ENCODE measurements at places on chromosomes 11 and 22.

DNA sequence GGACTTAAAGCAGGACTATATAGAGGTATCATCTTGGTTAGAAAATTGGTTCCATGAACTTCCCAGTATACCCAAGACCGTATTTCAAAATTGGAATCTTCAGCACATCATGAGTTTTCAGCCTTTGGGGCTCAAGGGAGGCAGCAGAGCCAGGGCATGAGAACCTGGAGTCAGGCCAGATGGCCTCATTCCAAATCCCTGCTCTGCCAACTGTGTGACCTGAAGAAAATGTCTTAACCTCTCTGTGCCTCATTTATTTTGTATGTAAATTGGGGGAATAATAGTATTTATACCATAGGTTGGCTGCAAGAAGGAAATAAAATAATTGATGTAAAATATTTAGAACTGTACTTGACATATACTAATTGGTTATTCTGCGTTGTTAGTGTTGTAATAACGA lies 987.6 kb downstream of the TBC1D22A start:
- DNase-seq: no peak

- peak; percentile 53 for DNase-seq
Observed at GRCh38 chr22:50481440-50482106, at the start of gene ADM2. Gene ADM2 (plus strand): TSS chr22:50481543. CDS start chr22:50481848, 305 bp downstream.

DNA sequence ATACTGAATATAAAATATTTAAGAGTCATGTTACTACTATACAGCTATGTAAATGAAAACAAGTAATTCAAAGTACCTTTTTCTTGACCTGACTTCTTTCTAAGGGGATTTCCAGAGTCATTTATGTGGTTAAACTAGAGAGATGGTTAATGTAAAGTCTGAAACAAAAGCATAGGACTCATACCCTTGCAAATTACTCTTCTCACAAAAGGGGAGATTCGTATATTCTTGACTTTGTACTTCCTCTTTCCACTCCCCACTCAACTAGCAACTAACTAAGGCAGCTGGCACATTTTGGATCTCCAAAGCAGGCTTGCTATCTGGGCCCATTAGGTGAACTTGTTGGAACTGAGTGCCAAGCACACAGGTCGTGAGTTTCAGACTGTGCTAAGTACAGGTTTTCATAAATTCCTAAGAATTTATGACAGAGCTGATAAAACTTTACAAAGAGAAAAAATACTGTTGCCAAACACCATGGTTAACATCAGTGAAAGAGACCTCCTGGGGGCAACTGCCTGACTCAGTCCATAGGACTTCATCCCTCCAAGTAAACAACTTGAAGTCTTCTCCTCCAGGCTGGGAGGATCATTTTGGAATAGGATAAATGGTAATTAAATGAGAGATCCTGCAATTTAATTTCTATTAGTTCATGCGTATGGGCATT lies 77.0 kb upstream of the DDI1 start:
- DNase-seq: no peak

DNA sequence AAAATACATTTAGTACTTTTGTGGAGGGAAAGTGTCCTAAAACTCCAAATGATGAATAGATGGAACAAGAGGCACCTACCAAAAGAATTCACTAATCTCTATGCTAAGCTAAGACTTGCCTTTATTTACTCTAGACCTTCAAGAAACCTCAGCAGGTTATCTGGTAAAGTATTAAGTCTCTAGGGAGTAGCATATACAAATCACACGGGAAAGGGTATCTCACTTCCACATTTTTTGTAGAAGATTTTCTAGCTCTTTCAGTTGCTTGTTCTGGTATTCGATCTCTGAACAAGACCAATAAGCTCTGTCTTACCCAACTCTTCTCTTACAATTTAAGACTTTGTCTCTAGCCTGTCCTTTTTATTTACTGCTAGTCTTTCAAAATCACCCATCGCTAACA lies 18.1 kb upstream of the CADM1 start:
- no peak for DNase-seq

DNA sequence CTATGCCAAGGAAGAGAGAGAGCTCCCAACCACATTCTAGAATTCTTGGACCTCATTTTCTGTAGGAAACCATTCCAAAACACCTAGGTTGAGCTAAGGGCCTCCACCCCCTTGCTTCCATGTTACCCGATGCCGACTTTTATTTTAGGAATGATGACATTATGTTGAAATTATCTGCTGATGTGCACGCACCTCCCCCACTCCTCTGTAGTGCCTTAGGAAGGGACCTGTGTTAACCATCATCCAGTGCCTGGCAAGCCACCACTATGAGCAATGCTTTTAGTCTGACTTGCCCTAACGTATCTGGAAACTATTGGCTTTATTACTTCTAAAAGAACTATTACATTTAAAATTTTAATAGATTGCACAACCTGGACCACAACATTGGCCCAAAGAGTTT lies 42.1 kb downstream of the NCAPD3 start:
- no peak for DNase-seq

- DNase-seq: no peak
Observed at GRCh38 chr11:62981743-62982142, 3.0 kb downstream of the SLC22A6 start.

- no peak for DNase-seq
Observed at GRCh38 chr22:46929046-46929709, 166.7 kb downstream of the TBC1D22A start.

DNA sequence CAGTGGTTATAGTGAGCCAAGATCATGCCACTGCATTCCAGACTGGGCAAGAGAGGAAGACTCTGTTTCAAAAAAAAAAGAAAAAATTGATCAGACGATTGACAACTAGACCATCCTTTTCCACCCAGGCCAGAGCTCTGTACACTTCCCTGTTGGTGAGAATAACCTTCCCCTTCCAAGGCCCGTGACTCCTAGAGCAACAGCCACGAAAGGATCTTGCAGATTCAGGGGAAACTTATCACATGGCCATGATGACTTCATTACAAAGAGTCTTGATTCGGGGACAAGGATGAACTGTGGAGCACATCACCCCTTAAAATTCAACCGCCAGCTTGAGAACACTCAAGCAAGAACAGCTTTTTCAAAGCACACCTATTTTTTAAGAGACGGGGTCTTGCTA lies 10.3 kb downstream of the CD5 start:
- DNase-seq: no peak

DNA sequence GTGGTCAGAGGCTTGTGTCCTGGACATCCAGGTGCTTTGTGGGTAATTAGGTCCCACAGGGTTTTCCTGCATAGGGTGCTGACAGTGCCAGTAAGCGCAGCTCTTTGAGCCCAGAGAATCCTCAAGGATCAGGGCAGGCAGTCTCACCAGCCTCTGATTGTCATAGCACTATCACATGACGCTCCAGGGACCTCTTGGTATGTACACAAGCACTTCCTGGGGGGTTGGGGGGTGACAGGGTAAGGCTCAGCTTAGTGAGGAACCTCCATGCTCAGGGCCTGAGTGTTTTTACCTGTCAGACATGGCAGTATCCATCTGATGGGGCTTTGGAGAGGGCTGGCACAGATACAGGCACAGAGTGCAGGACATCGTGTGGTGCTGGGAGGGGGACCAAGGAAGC lies 27.9 kb upstream of the SUSD2 start:
- no peak for DNase-seq

DNA sequence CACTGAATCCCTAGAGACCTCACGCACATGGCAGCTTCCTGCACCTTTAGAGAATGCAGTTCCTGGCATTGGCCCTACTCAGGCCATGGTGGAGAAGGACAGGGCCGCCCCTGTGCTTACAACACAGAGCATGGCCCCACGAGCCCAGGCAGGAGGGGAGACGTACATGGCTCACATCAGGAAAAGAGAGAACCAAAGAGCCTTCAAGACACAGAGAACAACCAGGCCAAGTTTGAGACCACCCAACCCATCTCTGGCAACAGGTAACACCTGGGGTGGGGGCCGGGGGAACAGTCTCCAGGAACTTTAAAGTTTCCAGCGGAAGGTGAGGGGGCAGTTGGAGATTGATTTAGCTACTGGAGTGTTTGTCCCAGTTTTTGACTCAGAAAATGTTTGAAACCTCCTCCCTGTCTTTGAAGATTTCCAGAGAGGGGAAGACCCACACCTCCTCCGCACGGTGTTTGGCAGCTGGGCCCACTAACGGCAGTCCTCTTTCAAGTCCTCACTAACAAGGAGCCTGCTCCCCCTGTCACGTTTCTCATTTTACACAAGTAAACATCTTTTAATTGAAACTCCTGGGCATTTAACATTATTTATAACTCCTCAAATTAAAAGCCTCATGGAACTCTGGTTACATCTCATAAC lies 1423.8 kb downstream of the TBC1D22A start:
- no peak for DNase-seq

GRCh38 chr22:49066619-49067018 lies 761.1 kb downstream of the BRD1 start:
- no peak for DNase-seq

DNA sequence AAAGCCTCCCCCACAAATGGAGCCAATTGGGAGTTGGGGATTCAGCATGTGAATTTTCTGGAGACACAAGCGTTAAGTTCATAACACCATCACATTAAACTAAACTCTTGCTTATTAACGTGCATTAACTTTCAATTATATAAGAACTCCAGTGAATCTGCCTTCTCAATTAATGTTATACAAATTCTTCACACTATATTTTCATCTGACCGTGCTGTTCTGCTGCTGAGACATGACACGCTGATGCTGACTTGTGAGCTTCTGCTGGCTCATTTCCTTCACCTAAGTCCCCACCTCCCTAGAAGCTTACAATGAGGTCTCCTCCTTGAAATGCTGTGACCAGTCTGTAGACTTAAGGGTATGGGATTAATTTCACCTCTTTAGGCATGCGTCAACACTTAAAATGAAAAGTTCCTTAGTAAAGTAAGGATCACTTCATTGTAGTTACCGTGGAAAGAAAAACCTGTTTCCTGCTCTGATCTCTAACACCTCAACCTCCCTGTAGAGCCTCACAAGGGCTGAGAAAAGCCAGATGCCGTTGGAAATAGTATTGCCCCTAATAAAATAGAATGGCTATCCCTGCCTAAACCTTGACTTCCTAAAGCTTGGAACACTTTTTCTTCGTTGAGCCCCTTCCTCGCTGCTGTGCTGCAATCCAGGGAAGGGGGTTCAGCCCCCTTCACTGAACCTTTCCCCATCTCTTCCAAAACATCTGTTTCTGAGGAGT lies 2.2 kb downstream of the HBG2 start:
- no peak for DNase-seq

DNA sequence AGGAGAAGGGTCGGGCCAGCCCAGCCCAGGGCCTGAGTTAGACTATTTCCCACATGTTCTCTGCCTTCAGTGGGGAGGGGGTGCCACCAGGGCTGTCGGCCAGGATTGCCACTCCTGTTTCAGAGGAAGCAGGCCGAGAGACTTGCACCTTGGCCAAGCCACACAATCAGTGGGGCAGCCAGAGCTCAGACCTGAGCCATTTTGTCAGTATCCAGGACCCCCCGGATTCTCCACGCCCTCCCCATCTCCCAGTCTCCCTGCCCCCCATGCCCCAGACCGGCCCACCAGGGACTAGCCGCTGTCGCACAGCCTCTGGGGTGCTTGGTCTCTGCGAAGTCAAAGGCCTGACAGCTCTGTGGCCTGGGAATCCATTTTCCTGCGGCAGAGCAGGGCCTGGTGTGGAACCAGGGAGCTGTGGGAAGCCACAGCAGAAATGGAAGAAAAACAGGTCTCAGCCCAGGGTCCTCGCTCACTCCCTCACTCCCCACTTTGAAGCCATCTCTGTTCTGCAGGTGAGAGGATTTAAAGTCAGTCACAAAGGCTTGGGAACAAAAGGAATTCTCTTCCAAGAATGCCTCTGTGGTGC lies 25.5 kb upstream of the MGAT3 start:
- DNase-seq: no peak

DNA sequence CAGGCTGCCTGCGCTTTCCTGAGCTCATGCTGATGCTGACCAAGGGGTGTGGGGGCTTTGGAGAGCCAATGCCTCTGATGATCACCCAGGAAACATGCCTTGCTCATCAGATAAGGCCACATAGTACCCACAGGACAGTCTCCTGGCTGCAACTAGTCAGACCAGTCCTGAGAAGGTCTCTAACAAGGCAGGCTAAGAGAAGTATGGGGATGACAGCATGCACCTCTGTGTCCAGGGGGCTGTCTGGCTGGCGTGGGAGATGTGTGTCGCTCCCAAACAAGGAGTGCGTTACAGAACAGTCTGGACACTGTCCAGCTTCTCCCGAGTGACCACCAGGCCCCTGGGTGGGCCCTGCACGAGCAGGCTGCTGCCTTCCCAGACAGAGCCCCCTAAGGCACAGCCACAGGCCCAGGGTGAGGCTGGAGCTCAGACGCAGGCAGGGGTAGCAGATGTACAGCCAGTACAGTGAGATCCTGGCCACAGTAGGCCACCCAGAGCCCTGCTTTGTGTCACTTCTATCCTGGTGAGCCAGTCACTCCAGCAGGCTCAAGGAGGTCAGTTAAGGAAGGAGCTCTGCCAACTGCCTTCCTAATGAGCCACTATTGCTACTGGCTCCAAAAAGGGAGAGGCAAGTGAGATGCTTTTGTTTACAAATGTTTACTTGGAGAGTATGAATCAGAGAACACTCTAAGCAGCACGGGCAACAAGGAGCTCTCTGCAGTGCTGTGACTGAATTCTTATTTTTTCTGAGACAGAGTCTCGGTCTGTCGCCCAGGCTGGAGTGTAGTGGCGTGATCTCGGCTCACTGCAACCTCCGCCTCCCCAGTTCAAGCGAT lies 66.0 kb upstream of the CLTCL1 start:
- no peak for DNase-seq

Data from stimulated activated CD4-positive, alpha-beta T cell treated with anti-CD3 and anti-CD28 coated beads, Interleukin-1b, Interleukin-23, amount 100 ng/mL, for 24 hours (primary cell).